ENCODE measurements at places on chromosomes 6 and 20.

DNA sequence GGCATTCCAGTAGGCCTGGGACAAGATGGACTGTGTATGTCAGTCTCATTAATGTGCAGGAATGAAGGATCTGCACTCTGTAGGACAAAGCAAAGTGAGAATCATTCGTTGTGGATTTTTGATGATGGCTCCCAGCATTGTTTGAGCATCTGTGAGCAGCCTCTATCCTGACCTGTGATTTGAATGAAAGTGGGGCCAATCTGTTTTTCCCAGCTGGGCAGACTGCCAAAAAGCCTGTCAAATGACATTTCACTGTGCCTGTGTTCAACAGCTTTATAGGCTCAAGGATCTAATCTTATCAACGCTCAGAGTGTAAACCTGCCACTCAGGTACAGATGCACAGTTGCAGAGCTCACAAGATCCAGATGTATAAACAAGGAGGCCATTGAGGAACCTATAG is 86.7 kb upstream of the SYNDIG1 start:
- DNase-seq: no peak

DNA sequence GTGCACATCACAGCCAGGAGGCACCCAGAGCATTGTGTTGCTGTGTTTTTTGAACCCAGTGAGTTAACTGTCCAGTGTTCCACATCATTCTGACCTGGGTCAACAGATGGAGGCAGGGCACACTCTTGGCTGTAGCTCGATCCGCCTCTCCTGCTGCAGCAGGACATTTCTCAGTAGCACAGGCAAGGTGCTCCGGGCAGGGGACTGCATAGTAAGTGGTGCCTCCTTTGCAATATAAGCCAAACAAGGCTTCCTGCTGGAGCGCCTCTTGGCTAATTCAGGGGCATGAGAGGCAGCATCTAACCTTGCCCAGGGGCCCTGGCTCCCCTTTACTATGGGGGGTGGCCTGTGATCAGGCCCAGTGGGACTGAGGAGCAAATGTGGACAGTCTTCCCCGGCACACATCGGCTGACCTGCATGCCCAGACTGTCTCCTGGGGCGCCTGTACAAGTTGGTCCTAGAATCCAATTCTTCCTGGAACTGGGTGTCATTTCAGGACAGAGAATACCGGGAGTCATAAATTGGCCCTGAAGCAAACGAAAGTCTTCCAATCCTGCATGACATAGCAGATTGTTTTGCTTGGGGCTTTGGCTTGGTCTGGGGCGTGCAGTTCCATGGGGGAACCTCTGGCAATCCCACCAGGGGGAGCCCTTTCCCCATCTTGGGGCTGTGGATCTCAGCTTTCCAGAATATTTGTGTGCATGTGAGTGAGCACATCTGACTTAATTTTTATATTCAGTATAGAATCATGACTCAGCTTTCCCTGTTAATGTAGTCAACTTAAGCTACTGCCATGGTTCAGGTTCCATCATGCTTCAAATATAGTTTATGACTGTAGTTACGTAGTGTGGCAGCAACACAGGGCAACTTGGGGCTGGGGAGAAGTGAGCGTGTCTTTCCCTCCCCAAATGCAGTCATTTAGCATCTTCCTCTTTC is 56.0 kb upstream of the DDR1 start:
- peak; percentile 54 for DNase-seq

GRCh38 chr6:109821428-109821827 is 130.3 kb downstream of the FIG4 start:
- DNase-seq: no peak

- no peak for DNase-seq
These were observed 5.6 kb downstream of the EEF1A1 start for GRCh38 chr6:73515204-73515655.

GRCh38 chr20:32429343-32429742 is 71.2 kb downstream of the ASXL1 start:
- no peak for DNase-seq

DNA sequence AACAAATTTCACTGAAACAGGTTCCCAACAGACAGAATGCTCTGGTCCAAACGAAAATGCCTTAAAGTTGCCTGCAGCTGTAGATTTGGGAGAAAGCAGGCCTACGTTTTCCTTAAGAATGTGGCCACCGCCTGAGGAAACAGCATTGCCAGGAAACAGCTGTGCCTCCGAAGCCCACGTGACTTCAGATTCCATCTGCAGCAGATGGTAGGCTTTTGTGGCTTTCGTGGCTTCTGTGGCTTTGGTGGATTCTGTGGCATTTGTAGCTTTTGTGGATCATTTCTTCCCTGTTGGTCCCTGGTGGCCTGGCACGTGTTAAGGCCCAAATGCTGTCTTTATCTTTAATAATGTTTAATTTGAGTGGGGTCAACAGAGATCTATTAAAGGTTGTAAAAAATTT is 222.9 kb downstream of the TTLL2 start:
- DNase-seq: no peak

DNA sequence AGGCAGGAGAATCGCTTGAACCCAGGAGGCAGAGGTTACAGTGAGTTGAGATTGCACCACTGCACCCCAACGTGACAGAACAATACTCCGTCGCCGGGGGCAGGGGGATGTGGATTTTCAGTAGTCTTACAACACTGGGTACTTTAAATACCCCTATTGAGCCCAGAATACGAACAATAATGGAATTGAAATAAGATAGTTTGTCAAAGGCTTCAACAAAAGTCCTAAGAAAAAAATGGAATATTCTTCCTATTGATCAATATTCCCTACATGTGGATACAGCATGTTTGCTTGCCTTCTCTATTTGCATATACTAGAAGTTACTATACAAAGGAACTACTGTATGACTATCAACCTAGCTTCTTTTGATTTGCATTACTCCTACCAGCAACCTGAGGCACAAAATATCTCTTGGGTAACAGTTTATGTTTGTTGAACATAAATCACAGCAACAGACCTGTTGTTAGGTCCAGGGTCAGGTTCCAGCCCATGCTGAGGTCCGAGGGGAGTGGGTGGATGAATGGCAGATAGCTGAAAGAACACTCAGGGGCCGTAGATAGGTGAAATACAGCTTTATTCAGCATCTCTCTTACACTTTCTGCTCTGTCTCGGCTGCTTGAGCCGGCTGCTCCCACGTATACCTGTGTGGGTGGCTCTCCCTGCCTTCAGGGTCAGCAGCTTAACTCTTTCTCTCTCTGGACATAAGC is 23.8 kb downstream of the MAN1A1 start:
- DNase-seq: no peak

- DNase-seq: no peak
These were observed 347.7 kb downstream of the BCKDHB start for GRCh38 chr6:80454197-80454596.

GRCh38 chr20:35013421-35014411 is 58.0 kb downstream of the MYH7B start:
- DNase-seq: no peak

GRCh38 chr20:1210501-1210900 is 7.2 kb downstream of the C20orf202 start:
- no peak for DNase-seq

DNA sequence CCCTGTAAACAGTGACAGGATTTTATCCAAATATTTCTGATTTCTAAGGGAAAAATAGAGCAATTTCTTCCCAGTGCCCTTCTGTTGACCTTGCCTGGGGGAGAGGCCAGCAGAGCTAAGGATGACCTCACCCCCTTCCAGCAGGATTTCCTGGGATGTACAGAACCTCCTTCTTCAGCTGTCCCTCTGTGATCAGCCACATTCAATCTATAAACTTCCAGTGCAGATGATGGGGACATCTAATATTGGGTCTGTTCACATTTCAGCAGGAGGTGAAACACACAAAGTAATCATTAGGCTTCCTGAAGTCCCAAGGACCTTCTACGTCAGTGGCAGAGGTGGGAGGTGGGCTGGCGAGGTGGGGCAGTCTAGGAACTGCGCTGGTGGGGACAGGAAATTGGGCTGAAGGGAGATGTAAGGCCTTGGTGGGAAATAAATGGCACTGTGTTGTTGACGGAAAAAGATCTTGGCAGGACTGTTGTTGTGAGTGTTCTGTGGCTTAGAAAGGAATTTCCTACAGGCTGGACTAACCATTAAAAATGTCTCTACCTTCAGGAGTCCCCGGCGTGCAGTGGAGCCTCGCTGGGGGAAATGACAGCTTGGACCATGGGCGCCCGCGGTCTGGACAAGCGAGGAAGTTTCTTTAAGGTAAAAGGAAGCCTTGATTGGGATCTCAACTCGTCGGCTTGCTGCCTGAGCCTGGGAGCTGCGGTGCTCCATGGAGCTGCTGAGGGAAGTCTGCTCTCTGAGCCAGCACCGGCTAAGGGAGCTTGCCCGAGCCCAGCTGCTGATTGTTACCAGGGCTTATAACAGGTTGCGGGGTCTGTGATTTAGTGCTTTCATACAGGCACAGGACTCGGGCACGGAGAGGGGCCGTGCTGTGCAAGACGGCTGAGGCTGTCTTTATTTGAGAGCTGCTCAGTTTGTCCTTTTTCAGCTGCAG is 127.9 kb upstream of the NAA20 start:
- no peak for DNase-seq

- no peak for DNase-seq
These were observed 23.6 kb downstream of the BNIP5 start for GRCh38 chr6:36312854-36313648.

GRCh38 chr6:37005061-37005810 is at the start of gene FGD2:
FGD2 (plus strand) TSS chr6:37005655; CDS start chr6:37005818, 163 bp downstream.
- DNase-seq: no peak

DNA sequence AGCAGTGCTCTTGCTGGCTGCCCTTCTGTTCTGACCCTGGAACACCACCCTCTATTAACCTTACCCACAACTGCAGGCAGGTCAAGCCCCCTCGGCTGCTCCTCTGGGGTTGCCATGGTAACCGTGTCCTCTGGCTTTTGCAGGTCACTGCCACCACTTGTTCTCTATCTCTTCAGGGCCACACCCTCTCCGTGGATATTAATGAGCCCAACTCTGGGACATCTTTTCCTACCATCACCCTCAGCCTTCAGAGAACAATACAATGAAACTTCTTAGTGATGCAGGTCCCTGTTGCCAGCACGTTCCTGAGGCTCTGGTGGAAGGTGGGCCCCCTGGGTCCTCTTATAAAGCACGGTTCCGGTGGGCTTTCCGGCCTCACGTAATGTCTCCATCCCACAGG is 30.8 kb upstream of the MICB start:
- DNase-seq: no peak

- no peak for DNase-seq
These were observed 88.7 kb upstream of the FRMD1 start for GRCh38 chr6:168167431-168168315.

DNA sequence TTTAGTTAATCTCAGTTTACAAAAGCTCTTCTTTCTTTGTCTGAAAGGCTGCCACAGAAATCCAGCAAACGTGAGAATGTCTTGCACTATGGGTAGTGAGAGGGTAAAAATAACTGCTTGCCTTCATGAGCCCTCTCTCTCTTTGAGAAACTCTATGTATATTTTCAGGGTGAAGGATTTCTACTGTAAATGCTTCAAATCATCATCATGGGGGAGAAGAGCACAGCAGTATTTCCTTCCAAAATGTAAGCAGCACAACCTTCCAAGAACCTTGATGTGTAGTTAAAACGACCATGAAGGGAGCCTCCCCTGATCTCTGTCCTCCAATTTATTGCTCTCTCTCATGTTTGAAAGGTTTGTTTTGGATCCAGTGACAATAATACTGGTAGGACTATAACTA is 141.3 kb upstream of the CENPW start:
- no peak for DNase-seq

DNA sequence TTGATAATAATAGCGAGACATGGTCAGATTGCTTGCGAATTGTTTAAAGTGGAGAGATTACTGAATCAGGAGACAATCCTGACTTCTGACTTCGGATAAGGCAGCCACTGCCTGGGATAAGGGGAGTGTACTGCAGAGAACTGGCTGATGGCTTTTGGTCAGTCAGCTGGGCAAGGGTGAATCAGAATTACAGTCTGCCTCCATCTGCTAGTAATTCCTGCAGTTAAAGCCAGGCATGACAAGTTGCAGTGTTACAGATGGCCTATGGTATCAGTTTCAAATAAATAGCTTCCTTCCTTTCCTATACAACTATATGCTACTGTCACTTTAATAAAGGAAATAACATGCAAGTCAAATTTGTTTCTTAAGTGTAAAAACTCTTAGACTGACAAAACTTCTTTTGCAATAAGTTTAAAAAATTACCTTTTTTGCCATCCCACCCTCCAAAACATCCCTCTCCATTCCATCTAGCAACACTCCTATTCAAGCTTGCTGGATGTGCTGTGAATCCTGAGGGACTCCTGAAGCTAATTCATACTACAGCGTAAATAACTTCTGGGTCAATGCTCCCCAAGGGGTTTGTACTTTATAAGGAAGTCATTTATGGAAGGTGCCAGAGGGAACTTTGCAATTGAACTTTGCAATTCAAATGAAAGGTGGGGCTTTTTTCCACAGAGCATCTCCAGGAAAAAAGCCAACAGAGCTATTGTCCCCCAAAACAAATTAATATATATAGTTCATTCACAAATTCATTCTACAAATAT is 245.2 kb downstream of the ADGRB3 start:
- no peak for DNase-seq

- no peak for DNase-seq
These were observed 258.5 kb downstream of the HIVEP2 start for GRCh38 chr6:142686507-142686887.

DNA sequence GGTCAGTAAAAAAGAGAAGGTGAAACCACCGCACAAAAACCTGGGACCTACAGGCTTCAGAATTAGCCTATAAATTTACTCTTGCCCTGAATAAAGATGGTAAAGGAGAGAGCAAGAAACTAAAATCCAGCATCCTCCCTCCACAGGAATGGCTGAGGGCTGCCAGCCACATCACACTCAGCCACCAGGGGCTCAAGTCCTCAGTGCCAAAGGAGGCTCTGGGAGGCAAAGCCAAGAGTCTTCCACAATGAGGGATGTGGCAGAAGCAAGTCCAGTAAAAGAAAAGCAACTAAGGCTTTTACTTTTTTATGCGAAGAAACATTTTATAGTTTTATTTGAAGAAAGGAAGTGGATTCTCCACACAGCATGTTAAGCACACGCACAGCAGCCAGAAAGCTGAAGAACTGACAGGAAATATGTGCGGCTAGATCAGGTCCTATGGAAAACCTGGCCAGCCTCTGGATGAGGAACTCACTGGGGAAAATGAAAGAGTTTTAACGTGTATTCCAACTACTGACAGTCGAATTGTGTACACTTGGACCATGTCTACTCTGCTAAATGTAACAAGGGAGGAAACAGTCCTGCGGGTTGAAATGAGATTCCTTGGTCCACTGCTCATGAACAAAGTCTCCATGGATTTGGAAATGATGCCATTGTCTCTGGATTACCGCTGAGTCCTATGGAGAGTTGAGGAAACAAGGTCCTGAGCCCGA is 219.4 kb upstream of the SSTR4 start:
- no peak for DNase-seq

- DNase-seq: no peak
These were observed 55.1 kb downstream of the TBXT start for GRCh38 chr6:166112580-166112979.

DNA sequence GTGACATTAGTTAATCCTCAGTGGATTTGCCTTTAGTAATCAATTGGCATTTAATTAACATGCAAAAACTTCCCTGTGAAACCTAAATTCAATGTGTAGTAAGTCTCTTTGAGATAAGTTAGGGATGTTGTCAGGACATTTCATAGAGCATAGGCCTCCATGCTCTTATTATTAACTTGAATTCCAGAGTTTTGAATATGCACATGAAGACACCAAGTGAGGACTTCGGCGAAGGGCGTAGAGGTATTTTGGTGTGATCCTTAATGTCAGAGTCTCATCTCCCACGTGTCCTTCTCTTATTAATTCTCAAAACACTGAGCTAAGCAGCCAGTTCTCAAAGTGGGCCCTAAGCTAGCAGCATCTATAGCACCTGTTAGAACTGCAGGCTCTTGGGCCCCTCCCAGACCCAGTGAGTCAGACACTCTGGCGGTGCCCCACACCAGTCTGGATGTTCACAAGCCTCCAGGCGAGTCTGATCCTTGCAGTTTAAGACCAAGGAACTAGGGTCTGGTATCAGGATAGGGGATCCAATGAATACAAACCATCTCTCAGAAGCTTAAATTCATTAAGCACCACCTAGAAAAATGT is 292.1 kb downstream of the QKI start:
- no peak for DNase-seq

Data from activated CD8-positive, alpha-beta memory T cell treated with anti-CD3 and anti-CD28 coated beads for 1 hour (primary cell).